ENCODE measurements at places on chromosomes 4 and X.
A peak's percentile ranks its signal among the peaks of the same experiment; 100 is the strongest.

- H3K4me1 ChIP-seq = peaks cover 10% of the 10 kb centered on the region
- H3K27ac ChIP-seq = no peak overlapping the region
- no peaks in the 10 kb centered on the region for H3K27me3 ChIP-seq
- H3K4me3 ChIP-seq = no peak overlapping the region
- H3K36me3 ChIP-seq = no peaks in the 10 kb centered on the region
Measured at GRCh38 chr4:153143527-153144348, 60.5 kb upstream of the TRIM2 start.

GRCh38 chr4:159185591-159186023 lies 82.7 kb downstream of the RAPGEF2 start:
- H3K36me3 ChIP-seq = no peaks in the 10 kb centered on the region
- DNase-seq = no peak
- no peak overlapping the region for H3K4me3 ChIP-seq
- no peaks in the 10 kb centered on the region for H3K27me3 ChIP-seq

GRCh38 chr4:143441109-143441508 lies 72.4 kb upstream of the SMARCA5 start:
- no peak overlapping the region for H3K27ac ChIP-seq
- no peaks in the 10 kb centered on the region for H3K4me1 ChIP-seq
- peaks cover 6% of the 10 kb centered on the region for H3K36me3 ChIP-seq
- no peak overlapping the region for H3K4me3 ChIP-seq
- no peak for DNase-seq

- H3K36me3 ChIP-seq = no peaks in the 10 kb centered on the region
- H3K4me1 ChIP-seq = no peaks in the 10 kb centered on the region
- no peak for DNase-seq
- H3K27ac ChIP-seq = no peak overlapping the region
Measured at GRCh38 chrX:43479070-43479469, 177.0 kb upstream of the MAOA start.

DNA sequence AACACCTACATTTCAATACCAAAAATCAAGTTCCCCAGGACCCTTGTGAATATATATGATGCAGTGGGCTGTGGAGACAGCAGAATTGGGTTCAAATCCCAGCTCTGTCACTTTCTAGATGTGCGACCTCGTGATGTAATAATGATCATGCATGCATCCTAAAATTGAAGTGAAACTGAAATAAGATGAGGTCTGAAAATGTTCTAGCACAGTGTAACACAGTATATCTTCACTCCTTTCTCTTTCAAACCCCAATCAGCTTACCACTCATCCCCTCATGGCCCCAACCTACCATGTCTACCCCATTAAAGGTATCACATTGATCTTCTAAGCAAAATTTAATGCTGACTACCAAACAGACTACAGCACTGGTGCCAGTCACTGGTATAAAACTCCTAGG lies 69.9 kb upstream of the BRS3 start:
- H3K36me3 ChIP-seq = no peaks in the 10 kb centered on the region
- no peaks in the 10 kb centered on the region for H3K4me1 ChIP-seq
- no peak for DNase-seq
- H3K27me3 ChIP-seq = no peaks in the 10 kb centered on the region

DNA sequence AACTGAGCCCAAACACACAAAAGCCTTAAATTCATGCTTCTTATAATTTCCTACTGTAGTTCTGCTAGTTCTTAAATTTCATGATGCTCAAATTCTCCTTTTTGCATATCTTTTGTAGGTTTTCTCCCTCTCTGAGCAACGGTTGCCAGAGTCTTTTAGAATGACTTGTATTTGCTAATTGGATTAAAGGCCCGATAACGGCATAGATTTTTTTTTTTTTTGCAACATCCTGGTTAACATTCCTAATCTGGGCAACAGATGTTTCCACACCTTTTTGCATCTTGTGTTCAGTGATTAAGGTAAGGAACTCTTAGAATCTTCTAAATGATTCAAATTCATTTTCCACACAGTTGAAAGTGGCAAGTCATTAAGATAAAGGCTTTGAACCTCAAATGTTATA lies 66.3 kb upstream of the ADGRG2 start:
- no peak for DNase-seq
- no peaks in the 10 kb centered on the region for H3K4me1 ChIP-seq
- H3K4me3 ChIP-seq = no peak overlapping the region
- H3K27me3 ChIP-seq = no peaks in the 10 kb centered on the region

DNA sequence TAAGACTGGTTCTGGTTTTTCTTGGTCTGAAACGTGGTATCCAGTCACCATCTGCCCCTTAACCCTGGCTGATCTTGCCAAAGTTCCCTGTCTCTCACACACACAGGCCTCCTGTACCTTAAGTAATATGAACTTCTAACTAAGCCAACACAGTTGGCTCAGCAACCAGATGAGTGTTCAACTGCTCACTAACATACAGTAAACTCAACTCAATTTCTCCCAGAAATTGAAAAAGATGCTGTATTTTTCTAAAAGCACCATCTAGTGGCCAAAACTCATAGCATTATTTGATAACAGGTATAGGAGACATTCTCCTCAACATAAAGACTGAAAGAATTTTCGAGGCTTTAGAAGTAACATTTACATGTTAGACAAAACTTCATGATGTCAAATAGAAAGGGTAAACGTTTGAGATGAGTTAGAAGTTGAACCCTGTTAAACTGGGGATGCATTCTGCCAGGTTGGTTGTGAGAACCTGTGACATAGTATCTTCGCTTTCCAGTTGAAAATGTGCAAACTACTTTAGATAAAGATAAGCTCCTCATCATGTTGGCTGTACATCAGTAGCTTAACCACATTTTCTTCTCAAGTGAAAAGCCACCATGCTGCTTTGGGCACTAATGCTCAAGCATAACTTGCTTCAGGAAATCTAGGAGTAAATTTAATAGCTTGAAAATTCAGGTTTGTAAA lies 31.2 kb downstream of the CCNI start:
- no peak overlapping the region for H3K4me3 ChIP-seq
- no peaks in the 10 kb centered on the region for H3K27me3 ChIP-seq
- no peak overlapping the region for H3K27ac ChIP-seq

DNA sequence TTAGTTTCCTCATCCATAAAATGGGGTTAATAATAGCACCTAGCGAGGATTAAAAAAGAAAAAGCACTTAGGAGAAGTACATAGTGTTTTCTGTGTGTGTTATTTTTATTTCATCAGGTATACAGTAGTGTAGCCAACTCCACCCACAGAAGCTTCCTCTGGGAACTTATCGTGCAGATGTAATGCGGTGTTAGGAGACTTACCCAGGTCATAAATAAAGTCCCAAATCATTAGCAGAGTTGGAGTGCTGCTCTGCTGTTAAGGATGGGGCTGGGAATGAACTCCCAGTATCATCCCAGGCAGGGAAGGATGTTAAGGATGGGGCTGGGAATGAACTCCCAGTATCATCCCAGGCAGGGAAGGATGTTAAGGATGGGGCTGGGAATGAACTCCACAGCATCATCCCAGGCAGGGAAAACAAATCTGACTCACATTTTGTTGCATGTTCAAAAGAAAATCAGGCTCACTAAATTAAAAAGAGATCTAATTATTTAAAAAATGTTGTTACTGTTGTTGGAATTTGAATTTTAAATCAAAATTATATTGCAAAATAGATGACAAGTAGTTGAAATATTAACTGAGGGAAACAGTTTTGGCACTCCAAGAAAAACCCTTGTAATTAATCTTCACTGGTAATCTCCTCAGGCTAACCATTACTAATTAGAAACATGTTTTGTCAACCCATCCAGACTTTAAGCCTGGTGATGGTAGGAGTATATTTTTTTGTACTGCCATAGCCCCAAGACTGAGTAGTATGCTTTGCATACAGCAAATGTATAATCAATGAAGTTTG lies 10.2 kb upstream of the SFRP2 start:
- no peaks in the 10 kb centered on the region for H3K4me1 ChIP-seq
- DNase-seq = no peak
- no peak overlapping the region for H3K27ac ChIP-seq

DNA sequence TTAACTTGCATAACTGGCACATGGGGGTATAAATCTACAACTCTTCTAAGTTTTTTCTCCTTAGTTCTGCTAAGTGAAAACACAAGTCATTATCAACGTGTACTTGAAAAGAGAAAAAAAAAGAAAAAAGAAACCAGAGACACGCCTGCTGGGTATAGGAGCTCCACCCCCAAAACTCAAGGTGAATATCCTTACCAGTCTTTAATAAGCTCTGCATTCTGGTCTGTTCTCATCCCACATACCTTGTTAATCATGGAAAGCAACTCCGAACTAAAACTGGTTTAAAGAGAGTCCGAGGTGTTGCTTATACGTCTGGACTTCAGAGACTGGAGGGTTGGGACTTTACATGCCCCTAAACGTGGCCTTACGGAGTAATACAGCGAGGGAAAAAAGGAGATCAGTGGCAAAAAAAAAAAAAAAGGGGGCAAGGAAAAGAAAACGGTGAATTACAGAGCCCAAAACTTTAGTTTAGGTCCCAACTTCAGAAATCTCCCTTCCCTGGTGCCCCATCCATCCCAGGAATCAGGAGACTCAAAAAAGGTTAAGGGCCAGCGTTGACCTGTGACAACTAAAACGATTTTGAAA lies 1.0 kb downstream of the PGRMC2 start:
- peak overlapping the region; percentile 94 for H3K27ac ChIP-seq
- peak; percentile 24 for DNase-seq
- no peaks in the 10 kb centered on the region for H3K27me3 ChIP-seq

Data from thyroid gland (tissue), 4 donors.